ENCODE measurements at places on chromosomes 4 and X.
A peak's percentile ranks its signal among the peaks of the same experiment; 100 is the strongest.

DNA sequence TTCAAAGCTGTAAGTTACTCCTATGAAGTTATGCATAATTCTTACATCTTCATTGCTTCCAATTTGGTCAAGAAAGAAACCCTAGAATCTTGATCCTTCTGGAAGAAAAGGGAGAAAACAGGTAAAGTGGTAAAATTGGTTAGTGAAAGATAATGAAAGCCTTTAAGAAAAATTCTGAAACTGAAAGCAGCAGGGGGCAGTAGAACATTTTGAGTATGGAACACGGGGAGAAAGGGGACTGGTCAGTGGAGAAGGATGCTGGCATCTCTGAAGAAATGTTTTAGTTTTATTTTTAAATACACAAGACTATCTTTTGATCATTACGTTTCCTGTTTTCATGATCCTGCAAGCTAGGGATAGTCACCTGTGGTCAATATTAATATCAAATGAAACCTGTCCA, 54.3 kb downstream of the SLIT2 start:
- ATAC-seq, result peak; percentile 69

GRCh38 chr4:26183017-26183416, 137.8 kb upstream of the RBPJ start:
- peak; percentile 53 for ATAC-seq

DNA sequence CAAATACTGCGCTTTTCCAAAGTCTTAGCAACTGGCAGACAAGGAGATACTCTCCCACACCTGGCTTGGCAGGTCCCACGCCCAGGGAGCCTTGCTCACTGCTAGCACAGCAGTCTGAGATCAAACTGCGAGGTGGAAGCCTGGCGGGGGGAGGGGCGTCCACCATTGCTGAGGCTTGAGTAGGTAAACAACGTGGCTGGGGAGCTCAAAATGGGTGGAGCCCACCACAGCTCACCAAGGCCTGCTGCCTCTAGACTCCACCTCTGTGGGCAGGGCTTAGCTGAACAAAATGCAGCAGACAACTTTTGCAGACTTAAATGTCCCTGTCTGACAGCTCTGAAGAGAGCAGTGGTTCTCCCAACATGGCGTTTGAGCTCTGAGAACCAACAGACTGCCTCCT, 23.0 kb upstream of the NFKB1 start:
- no peak for ATAC-seq

GRCh38 chr4:89757154-89757719, 79.7 kb downstream of the SNCA start:
- ATAC-seq, result no peak

DNA sequence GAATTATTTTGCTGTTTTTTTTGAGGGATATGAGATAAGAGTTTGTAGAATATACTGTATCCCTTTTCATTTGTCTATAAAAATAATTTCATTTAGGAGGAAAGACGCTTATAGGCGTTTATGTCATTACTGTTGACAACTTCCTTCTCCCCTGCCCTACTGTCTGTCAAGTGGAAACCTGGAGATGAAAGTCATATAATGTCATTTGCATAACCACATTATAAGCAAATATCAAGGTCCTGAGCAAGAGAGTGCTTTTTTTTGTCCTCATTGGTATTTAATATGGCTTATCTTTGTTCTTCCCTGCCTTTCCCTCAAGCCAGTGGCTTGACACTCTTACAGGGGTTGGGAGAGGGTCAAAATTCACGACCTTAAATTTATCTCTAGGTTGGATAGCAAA, 55.8 kb downstream of the LRP2BP start:
- ATAC-seq, result no peak

DNA sequence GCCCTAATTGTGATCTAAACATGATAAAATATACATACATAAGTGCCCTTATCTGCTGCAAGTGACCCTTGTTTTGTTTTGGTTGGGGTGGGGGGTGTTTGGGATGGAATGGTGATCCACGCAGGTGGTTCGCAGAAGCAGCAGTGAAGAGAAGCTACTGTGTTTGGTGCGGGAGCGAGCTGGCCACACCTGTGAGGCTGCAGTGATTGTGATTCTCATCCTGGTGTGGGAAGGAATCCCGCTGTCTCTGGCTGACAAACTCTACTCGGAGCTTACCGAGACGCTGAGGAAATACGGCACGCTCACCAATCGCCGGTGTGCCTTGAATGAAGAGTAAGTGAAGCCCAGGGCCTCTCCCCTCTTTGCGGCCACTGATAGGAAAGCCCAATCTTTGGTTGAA, 96.8 kb downstream of the TET2 start:
- no peak for ATAC-seq

- ATAC-seq, result no peak
Observed at GRCh38 chr4:111639876-111640275, 505.4 kb upstream of the FAM241A start.

- no peak for ATAC-seq
Observed at GRCh38 chr4:23766344-23766743, 123.5 kb downstream of the PPARGC1A start.

DNA sequence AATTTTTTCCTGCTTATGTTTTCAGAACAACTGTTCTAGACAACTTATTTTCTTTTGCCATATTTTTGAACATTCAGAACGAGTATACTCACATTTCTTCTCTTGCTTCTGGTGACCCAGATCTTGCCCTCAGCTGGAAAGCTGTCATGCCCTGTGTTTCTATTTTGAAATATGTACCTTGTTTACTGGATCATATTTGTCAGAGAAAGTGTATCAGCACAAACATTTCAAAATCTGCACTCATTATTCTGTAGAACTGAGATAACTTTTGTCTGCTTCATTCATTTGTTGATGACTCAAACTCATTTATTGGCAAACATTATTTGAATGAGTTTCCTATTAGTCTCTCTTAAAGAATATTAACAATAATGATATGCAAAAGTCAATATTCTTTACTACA, 46.2 kb upstream of the FAM9A start:
- ATAC-seq, result no peak

DNA sequence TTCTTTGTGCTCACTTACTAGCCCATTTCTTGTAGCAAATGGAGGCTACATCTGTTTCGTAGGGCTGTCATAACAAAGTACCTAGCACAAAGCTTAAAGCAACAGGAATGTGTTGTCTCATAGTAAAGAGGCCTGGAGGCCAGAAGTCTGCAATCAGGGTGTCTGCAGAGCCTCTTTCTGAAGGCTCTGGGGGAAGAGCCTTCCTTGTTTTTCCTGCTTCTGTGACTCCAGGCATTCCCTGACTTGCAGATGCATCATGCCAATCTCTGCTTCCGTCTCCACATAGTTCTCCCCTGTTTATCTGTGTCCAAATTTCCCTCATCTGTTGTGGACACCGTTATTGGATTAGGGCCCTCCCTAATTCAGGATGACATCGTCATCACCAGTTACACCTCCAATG, 67.1 kb downstream of the SHROOM2 start:
- ATAC-seq, result no peak
